HT1080 (cell line): ENCODE measurements at places on chromosomes 12 and 14.

- DNase-seq, result peak; percentile 67
These were observed 110.1 kb upstream of the TMEM132D start for GRCh38 chr12:130013771-130014484.

GRCh38 chr12:123064885-123065619 lies 84.6 kb downstream of the ARL6IP4 start:
- no peak for DNase-seq

DNA sequence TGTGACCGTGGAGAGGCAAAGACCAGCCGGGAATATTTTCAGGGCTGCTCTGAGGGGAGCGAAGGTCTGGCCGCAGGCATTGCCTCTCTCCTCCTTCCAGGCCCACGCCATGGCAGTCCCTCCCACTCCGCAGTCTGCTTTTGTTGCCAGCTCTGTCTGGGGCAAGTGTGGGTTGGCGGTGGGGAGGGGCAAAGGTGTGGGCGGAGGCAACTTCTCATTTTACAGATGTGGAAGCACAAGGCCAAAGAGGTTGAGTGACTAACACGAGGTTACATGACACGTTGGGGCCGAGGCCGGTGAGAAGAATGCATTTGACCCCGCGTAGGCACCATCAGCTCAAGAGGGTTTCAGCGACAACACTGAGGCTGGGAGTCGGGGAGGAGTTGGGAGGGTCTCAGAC lies 6.1 kb upstream of the FAIM2 start:
- peak; percentile 40 for DNase-seq

DNA sequence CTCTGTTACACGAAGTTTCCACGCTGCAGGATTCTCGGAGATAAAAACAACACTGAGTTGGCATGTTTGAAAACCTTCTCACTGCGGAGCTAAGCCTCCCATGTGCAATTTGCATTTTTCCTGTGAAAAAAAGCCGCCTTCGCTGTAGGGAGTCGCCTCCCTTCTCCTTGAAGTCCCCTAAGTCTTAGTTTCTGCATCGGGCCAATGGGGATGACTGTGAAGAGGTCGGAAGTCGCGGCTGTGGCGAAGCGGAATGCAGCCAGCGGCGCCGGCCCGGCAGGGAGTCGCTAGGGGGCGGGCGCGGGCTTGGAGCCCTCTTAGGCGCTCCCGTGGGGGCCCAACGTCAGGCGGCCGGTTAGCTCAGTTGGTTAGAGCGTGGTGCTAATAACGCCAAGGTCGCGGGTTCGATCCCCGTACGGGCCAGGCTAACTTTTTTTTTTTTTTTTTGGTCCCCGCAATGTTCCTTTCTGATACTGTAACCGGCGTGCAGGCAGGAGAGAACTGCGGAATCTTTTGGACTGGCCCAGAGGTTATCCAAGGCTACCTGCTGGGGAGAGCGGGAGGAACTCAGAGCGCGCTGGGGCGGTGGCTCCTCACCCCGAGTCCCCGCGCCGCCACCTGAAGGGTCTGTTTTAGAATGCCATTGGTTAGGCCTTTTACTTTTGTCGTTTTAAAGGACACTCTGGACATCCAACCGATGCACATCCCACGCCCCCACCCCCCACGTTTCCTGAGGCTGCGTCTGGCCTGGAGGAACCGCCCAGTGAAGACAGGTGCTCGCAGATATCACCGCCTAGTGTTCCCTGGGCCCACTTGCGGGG lies 2.6 kb upstream of the ZNF839 start:
- DNase-seq, result peak; percentile 93

DNA sequence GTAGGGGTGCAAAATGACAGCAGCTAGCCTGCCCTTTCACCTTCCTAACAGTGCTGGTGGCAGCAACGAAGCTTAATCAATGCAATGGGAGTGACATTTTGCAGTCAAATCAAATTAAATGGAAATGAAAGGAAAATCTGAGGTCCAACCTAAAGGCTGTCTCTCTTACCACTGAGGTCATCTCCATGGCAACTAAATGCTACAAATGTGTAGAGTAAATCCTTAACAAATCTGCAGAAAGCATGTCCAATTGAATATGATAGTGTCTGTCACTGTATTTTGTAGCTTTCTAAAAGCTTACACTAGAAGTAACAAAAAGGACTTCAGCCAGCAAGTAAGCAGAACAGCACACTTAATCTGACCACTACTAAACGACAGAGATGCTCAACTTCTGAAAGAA lies 488.8 kb downstream of the BCAT1 start:
- no peak for DNase-seq

DNA sequence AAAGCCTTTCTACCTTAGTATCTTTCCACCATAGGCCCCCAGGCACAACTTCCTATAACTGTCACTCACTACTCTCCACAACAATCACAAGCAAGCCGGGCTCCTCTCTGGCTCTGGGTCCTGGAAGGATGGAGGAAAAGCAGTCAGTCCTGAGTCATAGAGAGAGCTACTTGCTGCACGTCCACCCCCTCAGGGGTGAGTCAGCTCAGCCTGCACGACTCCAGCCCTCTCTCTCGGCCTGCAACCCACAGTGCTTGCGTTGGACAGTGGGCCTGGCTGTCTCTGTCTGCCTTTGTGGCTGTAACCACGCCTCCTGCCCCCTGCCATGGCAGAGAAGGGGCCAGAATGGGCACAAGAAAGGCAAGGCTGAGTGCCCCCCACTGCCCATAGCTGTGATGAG lies 154.1 kb upstream of the FKBP4 start:
- peak; percentile 97 for DNase-seq
